Activated CD8-positive, alpha-beta memory T cell treated with anti-CD3 and anti-CD28 coated beads for 1 hour (primary cell): ENCODE measurements at places on chromosomes 2 and 18.

DNA sequence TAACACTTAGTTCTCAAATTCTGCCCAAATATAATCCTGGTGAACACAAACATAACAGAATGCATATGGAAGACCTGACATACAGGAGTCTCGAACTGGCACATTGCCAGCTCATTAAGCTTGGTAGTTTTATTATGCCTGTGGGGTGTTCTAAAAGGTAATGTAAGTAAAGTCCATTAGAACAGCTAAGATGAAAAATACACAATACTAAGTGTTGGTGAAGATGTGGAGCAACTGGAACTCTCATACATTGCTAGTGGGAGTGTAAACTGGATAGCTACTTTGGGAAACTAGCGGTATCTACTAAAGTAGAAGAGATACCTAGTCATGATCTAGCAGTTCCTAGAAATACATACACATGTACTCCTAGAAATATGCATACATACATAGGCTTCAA, 24.3 kb upstream of the RAB10 start:
- no peak for DNase-seq

GRCh38 chr2:209424781-209425470, 1.1 kb downstream of the MAP2 start:
- DNase-seq, result no peak

DNA sequence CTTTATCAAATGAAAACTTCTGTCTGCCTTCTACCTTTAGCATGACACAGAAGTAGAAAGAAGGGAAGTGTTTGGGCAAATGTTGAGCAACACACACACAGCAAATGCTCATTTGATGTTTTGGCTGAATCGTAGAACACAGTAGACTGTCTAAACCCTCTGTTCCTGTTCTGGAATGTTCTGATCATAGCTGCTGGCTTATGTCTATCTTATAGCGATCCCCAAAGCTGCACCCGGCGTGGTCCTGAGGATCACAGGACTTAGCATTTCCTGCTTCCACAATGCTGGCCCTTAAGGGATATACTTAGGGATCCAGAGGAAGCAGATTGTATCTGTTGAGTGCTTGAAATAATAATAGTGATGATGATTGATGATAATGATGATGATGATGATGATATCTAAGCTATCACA, 15.2 kb downstream of the GNLY start:
- no peak for DNase-seq

- DNase-seq, result no peak
Measured at GRCh38 chr2:226514895-226515294, 284.7 kb downstream of the IRS1 start.

DNA sequence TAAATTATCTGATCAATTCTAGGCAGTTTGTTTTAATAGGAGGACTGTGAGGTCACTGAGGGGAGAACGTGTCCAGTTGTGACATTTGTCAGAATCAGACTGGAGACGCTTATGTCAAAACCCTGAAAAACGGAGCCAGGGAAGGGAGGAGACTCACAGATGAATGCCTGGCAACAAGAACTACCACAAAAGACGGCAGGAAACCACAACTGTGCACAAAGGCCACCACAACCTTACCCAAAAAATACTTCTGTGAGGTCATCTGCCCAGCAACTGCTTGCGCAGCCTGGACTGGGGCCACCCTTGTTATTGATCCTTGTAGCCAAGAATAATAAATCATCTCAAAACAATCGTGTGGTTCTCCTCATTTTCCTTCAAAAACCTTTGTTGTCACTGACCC, 173.0 kb upstream of the ALKAL2 start:
- peak; percentile 33 for DNase-seq

- no peak for DNase-seq
Measured at GRCh38 chr2:28273751-28274150, 118.9 kb upstream of the FOSL2 start.

DNA sequence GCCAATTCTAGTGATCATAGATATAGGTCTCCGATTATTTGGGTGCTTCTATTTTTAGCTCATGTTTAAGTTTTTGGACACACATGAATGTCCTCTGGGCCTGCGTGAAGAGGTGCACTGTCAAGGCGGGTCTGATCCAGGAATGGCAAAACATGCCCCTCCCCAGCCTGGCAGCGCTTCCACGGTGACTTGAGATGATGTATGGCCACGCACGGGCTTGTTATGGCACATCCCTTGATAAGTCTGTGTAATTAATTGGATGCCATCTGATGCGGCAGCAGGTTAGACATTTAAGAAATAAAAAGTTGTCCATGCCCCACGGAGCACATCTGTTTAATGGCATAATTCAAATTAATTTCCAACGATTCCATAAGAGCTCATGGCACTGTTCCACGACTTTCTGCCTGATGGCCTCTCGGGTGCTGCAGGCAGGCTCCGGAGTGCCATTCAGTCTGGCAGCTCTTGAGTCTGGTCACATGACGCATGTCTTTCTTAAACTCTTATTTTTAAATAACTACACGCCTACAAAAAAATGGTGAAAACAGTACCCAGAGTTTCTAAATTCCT, 151.4 kb downstream of the ACKR3 start:
- DNase-seq, result no peak

GRCh38 chr18:44764863-44765262, 84.2 kb downstream of the SETBP1 start:
- no peak for DNase-seq

- DNase-seq, result no peak
Measured at GRCh38 chr2:160909781-160910242, 250.4 kb upstream of the TANK start.

- DNase-seq, result no peak
Measured at GRCh38 chr2:57902578-57902977, 144.0 kb upstream of the VRK2 start.

GRCh38 chr2:157631861-157632260, 3.2 kb upstream of the ACVR1C start:
- no peak for DNase-seq

DNA sequence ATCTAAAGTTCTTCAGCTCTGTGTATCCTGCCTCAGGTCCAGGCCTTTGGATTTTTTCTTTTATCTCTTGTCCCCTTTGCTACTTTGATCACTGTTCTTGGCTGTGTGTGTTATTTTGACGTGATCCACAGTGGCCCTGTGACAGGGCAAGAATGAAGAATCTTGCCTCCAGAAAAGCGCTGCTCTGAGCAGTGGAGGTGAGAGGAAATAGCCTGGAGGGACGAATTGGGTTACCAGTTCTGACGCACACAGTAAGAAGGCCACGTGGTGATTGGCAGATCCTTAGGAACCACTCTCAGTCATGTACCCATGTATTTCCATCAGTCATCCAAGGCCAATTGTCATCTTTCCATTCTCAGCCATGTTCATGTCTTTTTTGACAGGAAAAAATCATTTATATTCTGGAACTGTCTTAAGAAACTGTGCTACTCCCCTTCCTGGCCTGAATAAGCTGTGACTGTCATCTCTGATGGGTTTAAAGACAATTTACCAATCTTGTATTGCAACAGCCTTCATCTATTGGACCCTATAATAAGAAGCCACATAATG, 47.6 kb downstream of the MAPK4 start:
- DNase-seq, result no peak
